ENCODE measurements at places on chromosomes 7 and 10.

DNA sequence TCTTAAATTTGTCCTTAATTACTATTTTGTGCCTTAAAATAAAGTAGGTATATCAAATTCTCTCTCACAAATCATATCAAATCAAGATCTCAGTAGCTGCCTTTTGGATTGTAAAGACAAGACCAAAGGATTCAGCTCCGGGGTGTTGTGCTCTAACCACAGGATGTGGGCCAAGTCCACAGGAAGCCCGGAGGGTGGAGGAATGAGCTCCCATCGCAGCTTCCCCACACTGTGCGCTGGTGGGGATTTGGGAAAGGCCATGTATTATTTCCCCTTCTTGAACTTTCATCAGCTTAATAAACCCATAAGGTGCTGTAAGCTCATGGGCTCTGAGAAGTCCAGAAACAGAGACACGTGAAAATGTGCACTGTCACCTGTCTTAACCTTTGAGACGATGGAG, 241.6 kb upstream of the TCERG1L start:
- DNase-seq, result no peak

DNA sequence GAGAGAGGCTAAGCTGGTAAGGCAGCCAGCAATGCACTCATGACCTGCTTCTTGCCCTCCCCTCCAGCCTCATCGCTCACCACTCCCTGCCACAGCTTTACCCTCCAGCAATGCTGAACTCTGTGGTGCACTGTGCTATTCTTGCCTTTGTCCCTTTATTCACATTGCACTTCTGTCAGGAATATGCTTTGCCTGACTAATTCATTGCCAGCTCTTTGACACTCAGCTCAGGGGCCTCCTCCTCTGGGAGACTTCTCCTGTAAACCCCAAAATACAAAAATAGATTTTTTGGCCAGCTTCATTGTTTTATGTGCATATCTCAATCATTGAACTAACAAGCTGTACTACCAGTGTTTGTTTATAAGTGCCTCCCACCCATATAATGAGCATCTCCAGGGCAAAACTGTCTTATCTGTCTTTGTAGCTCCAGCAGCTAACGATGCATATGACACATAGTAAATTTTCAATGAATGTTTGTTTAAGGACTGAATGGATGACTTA, 8.2 kb downstream of the CNNM1 start:
- no peak for DNase-seq

- no peak for DNase-seq
These were observed 5.4 kb downstream of the KCNH2 start for GRCh38 chr7:150972741-150973140.

GRCh38 chr10:46520941-46521340, 35.5 kb downstream of the GPRIN2 start:
- no peak for DNase-seq

GRCh38 chr10:60456053-60456452, 66.4 kb upstream of the ANK3 start:
- no peak for DNase-seq

GRCh38 chr7:120973849-120974248, 14.7 kb upstream of the CPED1 start:
- no peak for DNase-seq

GRCh38 chr7:28750981-28751380, 207.1 kb downstream of the TRIL start:
- DNase-seq, result no peak

DNA sequence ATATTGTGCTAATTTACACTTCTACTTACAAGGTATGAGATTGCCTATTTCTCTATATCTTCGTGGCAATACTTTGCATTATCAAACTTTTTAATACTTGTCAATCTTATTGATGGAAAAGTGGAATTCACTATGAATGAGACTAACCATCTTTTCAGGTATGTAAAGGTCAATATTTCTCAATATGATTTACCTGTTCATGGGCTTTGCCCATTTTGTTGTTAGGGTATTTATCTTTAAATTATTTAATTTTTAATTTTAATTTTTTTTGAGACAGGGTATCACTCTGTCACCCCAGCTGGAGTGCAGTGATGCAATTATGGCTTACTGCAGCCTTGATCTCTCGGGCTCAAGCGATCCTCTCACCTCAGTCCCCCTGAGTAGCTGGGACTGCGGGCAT, 47.8 kb upstream of the LCOR start:
- DNase-seq, result no peak

DNA sequence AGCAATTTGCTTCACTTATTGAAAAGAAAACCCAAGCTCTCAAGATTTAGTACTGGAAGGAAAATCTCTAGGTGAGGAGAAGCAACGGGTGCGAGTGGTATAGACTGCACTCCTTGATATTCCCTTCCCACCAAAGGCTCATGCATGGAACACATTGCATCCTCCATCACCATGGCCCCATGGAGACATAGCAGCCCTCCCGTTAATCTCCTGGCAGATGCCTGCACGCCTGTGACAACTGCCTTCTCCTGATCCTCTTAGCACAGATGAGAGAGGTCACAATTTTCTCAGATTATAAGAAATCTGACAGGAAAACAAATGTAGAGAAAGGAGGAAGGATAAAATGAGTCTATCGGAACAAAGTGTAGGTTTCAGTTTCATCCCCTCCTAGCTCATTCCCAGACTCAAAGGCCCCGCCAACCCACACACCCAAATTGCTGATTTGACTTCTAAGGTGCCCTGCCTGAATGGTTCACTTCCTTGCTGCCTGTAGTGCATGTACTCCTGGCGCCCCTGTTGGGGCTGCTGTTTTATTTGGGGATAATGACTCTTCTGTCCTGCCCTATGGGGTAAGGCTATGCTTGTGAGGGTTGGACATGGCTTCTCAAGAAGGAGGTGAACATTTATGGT, 50.0 kb downstream of the PLXNA4 start:
- DNase-seq, result no peak

GRCh38 chr7:66247380-66248078, 42.4 kb downstream of the TPST1 start:
- no peak for DNase-seq

DNA sequence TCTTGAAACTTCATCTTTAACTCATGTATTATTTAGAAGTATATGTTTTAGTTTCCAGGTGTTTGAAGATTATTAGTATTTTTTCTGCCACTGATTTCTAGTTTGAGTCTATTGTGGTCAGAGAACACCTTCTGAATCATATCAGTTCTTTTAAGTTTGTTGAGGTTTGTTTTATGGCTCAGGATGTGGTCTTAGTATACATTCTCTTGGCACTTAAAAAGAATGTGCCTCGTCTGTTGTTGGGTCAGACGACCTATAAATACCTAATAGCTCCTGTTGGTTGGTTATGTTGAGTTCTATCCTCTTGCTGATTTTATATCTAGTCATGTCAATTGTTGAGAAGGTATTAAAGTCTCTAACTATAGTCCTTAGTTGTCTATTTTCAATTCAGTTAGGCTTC, 15.9 kb downstream of the TDRD1 start:
- no peak for DNase-seq

- DNase-seq, result no peak
These were observed 406 bp downstream of the SYNPO2L start for GRCh38 chr10:73655257-73655989.

DNA sequence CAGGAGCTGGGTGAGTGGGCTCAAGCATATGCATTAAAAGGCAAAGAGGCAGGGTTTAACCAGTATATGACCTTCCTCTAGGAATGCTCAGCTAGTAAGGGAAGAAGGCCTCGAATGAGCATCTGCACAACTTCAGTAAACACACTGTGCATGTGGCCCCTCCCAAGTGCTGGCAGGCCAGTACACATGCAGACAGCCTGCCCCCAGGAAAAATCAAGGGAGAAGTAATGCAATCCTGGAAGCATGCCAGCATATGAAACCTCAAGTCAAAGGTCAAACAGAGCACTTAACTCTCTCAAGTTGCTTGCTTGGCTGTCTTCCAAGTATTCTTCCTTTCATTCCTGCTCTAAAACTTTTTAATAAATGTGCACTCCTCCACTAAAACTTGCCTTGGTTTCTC, 208.4 kb downstream of the ACTR3B start:
- DNase-seq, result no peak

Data from activated CD8-positive, alpha-beta memory T cell treated with anti-CD3 and anti-CD28 coated beads for 4 hours (primary cell).